ENCODE measurements at places on chromosomes 5 and 9.

DNA sequence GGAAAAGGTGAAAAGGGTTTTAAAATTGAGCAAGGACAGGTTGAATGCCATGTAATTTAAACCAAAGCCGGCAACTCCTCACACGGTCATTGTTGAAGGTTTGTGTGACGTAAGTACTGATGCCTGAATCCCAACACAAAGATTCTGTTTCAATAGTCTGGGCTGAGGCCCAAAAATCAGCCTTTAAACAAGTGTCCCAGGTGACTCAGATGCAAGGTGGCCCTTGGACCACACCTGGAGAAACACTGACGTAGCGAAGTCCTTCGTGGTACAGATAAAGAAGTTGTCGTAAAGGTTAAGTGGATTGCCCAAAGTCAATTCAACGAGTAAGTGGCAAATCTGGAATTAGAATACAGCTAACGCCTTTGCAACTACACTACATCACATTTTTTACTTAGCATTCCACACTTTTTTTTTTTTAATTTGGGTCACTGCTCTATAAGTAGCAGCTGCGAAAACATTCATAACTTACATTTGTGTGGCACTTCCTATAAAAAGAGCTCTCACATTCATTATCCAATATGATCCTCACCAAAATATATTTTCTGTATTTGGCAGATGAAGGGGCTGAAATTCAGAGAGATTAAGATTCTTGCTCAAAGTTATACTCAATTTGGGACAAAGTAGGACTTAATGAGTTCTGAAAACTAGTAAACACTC lies 111.3 kb downstream of the LPAR1 start:
- no peak for DNase-seq

DNA sequence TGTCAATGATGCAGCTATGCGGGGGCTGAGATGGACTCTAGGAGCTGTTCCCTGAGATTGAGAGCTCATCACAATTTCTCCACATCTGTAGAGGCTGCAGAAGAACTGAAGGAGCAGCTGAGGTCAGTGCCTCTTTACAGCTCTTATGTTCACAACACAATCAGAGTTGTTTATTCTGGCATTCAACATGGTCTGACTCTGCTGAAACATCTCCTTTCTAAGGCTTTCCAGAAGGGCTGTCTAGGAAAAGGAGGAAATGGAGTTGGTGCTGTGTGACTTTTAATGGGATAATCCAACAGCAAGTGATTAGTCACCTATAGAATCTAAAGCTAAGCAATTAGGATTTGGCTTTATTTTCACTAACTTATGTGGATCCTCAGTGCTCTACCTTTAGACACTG lies 6.0 kb downstream of the POU5F2 start:
- DNase-seq = no peak

DNA sequence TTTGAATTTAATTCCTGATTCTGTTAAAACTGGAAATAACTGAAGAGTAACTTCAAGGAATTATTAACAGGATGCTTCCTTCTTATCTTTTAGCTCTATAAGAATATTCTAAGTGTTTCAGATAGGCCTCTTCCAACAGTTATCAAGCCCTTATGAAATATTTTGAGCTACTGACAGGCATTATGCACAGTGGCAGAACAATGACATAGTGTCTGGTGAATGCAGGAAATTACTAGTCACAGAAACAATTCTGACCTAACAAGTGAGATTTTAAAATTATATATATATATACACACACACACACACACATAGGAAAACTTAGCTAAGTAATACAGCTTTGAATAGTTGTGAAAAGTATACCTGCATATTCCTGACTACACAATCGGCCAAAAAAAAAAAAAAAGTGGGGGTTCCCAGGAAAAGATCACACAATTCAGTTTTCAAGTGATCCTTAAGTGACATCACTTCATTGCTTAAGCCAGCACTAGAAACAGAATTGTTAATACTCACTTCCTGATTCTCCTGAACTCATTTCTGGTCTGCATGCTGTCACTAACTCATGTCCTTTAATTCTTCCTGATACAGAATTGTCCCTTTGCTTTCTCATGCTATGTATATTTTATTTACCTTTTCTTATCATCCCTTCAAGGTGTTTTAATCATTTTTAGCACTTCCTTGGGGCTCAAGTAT lies 77.3 kb downstream of the SLC25A46 start:
- no peak for DNase-seq

DNA sequence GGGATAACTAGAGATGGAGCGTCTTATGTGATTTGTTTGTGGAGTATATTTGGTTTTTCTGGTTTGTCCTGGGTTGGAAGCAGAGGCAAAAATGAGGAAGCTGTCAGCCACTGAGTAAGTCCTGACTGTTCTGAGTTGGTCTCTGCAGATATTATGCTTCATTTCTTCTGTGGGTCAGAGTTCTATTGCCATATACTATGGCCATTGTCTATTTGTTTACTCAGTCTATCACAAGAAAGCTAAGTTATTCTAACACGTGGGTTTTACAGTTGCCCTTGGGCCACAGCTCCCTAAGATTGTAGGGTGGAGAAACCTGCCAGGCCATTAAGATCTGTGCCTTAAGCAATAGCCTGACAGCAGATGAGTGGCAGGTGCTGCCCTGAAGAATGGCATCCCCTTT lies 3.0 kb upstream of the CTSV start:
- DNase-seq = no peak

GRCh38 chr5:54732108-54732507 lies 214.5 kb downstream of the SNX18 start:
- DNase-seq = no peak

- DNase-seq = no peak
Observed at GRCh38 chr5:124234022-124234769, 512.2 kb downstream of the ZNF608 start.

DNA sequence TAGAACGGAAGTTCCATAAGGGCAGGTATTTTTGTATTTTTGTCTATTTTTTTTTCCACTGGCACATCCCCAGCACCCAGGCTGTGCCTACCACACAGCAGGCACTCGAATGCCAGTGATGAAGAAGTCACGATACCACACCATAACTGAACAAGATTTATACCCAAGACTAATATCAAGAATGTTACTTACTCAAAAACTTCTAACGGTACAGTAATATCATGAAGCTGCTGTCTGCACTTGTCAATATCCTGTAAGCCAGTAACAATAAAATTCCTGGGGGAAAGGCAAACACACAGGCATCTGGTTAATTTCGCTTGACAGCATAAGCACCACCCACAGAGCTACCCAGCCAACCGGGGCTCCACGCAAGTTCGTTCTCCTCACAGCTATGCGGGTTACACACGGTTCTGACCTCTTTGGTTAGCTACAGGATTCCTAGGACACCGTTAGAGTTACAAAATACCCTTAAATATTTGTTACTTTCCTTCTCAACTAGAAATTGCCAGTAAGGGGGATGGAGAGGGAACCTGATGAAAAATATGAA lies 1.3 kb downstream of the MED10 start:
- no peak for DNase-seq

DNA sequence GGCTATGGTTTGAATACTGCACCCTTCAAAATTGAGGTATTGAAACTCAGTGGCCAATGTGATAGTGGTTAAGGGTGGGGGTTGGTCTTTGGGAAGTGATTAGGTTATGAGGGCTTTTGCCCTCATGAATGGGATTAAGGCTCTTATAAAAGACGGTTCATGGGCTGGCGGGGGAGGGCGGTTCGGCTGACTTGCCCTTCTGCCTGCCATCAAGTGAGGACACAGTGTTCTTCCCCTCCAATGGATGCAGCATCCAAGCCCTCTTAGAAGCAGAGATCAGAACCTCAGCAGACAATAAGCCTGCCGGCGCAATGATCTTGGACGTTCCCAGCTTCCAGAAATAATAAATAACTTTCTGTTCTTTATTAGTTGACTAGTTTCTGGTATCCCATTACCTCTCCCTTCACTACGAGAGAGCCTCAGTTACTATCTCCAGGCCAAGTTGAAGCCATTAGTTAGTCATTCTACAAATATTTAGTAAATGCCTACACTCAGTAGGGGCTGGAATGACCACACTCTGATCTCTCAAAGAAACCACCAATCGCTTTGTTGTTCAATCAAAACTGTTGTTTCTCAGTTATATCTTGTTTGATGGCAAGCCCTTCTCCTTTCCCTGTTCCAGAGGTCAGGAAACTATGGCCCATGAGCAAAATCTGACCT lies 219.3 kb downstream of the TSSK1B start:
- no peak for DNase-seq

DNA sequence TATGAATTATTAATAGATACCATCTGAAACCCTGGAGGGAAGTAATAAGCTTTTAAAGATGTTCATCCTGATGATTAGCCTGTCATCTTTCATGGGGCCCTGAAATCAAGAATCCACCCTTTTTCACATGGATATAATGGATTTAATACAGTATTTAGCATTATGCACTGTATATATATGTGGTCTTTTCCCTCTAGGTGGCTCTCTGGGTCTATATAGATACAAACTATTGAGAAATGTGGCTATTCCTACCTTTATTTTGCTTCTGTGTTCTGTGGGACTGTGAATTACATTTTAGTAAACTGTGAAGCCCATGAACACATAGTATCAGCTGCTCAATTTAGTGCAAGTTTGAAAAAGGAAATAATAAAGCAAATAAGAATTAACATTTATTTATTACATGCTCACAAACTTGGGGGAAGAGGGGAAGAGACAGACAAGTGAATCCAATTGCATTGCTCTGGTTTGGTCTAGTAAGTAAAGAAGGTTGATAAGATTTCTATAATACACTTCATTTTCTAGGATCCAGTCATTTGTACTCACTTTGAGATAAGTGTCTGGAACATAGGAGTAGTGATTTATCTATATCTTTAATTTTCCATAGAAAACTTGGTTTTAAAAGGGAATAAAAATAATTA lies 112.2 kb downstream of the SCAMP1 start:
- DNase-seq = no peak

GRCh38 chr9:91755761-91756509 lies 194.1 kb downstream of the ROR2 start:
- no peak for DNase-seq

DNA sequence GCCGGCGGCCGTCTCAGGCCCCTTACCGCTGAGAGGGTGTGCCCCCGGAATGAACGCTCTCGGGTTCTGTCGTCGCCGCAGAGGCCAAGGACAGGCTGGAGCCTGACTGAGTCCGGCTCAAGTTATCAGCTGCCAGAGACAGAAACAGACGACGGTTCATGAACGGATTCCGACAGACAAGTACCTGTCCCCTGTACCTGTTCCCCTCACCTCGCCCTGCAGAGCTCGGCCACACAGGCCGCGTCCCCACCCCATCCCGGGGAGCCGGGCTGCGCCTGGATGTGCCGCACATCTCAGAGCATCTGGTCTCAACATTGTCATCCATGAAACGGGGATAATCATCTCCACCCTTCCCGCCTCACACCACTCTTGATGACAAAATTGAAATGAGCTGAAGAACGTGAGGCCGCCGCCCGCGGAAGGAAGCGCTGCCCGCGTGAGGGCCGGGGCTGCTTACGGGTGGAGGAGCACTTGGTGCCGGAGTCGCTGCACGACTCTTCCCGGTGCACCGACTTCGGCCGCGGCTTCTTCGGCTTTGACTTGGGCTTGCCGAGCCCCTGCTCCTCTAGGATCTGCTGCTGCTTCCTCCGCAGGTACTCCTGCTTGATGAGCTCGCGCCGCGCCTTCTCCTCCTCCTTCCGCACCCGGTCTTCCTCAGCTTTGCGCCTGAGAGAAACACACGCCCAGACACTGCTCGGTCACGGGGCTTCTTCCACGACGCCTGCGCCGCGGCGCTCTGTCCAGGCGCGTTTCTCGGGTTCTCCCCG lies 89.2 kb downstream of the CAMSAP1 start:
- DNase-seq = no peak

GRCh38 chr9:122263699-122264349 lies 816 bp downstream of the RBM18 start:
- no peak for DNase-seq

GRCh38 chr5:78501411-78502352 lies 141.3 kb downstream of the SCAMP1 start:
- DNase-seq = no peak

DNA sequence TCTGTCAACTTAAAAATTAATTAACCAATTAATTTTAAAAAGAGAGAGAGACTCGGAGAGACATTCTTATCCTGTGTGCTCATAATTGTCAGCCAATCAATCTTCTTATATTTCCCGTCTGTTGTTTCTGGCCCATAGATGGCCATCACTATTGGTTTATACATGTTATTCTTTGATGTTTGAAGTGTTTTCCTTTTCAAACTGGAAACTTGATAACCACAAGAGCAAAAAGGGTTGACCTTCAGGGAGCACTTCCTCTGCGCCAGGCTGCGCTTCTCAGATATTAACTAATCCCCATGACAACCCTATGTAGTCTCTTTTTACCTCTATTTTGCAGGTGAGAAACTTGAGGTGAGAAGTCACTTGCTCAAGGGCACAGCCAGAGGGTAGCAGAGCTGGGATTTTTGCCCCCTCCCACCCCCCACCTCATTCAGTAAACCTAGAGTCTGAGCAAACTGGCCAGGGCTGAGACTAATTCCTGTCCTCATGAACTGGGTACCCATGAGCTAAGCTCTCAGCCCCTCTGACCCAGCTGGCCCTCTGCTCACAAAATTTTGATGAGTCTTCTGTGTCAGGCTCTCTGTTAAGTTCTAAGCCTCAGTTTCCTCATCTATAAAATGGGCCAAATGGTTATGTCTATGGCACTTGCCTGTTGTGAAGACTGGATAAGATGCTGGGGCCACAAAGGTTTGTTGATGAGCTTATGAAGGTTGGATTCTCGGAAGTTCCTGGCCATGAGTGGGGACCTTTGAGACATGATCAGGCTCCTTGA lies 86.0 kb upstream of the SH3PXD2B start:
- no peak for DNase-seq

DNA sequence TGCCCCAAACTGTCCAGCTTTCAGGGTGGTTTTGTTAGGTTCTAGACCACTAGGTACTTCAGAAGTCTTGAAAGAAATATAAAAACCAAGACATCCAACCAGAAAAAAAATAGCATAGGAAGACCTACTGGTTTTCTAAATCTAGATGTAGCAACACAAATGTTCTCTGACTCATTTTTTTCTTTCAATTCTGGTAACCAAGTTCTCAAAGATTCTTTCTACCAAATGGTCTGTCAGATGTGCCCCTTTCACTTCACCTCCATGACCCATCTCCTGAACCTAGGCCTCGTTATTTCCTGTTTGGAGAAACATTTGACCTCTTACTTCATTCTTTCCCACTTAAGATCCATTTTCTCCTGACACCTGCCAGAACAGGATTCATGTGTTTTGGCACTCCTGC lies 355.3 kb downstream of the KIAA0825 start:
- no peak for DNase-seq

- DNase-seq = no peak
Observed at GRCh38 chr9:3477236-3477834, 48.5 kb downstream of the RFX3 start.

GRCh38 chr9:28050046-28050445 lies 476.8 kb upstream of the C9orf72 start:
- no peak for DNase-seq

- no peak for DNase-seq
Observed at GRCh38 chr5:146632620-146633322, 116.8 kb upstream of the GPR151 start.

DNA sequence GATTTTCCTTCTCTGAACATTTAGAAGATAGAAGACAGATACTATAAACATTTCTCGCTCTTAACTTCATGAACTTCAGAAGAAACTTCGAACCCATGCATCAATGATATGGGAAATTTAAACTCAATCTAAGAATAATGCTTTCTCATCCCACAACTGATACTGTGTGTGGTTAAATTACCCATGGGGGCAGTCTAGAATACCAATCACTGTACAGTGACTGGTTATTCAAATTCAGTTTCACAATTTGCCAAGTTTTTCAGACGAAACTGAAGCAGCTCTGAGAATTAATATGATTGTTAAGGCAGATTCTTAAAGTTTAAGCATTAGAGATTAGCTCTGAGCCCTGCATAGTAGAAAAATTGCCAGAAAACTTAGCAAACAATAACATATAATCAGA lies 431.0 kb downstream of the SH3GL2 start:
- no peak for DNase-seq

GRCh38 chr9:35651956-35652828 lies 1.5 kb upstream of the SIT1 start:
- DNase-seq = peak; percentile 12

Measured in body of pancreas (tissue), 4 donors.